ENCODE measurements at places on chromosomes 3 and 15. TPM values are rescaled to one million over a fixed set of nuclear protein-coding genes. Genes with fewer than 3 reads are reported as not detected.

Gene DUOXA2
- not detected for total RNA-seq

Gene AP3B2
- total RNA-seq = 55.8 TPM

Gene GOLGA6B
- total RNA-seq = not detected

Gene MNS1
- 1.2 TPM for total RNA-seq

Gene DPPA2
- not detected for total RNA-seq

Gene FAM107A
- total RNA-seq = 15.5 TPM

Gene MGLL
- total RNA-seq = 31.4 TPM

Gene CYP8B1
- total RNA-seq = not detected

Gene INKA1
- total RNA-seq = 14.3 TPM

Gene HCLS1
- total RNA-seq = 0.82 TPM

Gene SPATA12
- not detected for total RNA-seq

Gene CPLX3
- 0.82 TPM for total RNA-seq

Gene KCNH8
- total RNA-seq = 11.0 TPM

Gene EIF2A
- total RNA-seq = 201 TPM

Gene MCF2L2
- total RNA-seq = 42.0 TPM

Gene SHC4
- total RNA-seq = 5.7 TPM

Gene MUC13
- total RNA-seq = not detected

Gene RASGRP1
- 11.0 TPM for total RNA-seq

Gene FOXB1
- total RNA-seq = not detected

Gene TNK2
- 11.0 TPM for total RNA-seq

Gene C15orf61
- 23.6 TPM for total RNA-seq

Gene ETV5
- 25.7 TPM for total RNA-seq

Gene NEK11
- total RNA-seq = 28.1 TPM

Gene MYO5C
- 1.6 TPM for total RNA-seq

Gene CFAP161
- total RNA-seq = 6.9 TPM

Gene PPARG
- total RNA-seq = 1.2 TPM

Gene APOD
- total RNA-seq = 2.9 TPM

Gene SKOR1
- 0.41 TPM for total RNA-seq

Gene IQCB1
- 27.7 TPM for total RNA-seq

Gene EIF4E3
- 22.8 TPM for total RNA-seq

Gene MUC4
- 0.41 TPM for total RNA-seq

Gene ALPK3
- total RNA-seq = 0.82 TPM

Gene ATP13A5
- 0.41 TPM for total RNA-seq

Gene ADIPOQ
- not detected for total RNA-seq
